Stimulated activated CD8-positive, alpha-beta memory T cell treated with anti-CD3 and anti-CD28 coated beads, Interleukin-7, amount 100 ng/mL, for 1 hour (primary cell): ENCODE measurements at places on chromosomes 4 and X.
A peak's percentile ranks its signal among the peaks of the same experiment; 100 is the strongest.

DNA sequence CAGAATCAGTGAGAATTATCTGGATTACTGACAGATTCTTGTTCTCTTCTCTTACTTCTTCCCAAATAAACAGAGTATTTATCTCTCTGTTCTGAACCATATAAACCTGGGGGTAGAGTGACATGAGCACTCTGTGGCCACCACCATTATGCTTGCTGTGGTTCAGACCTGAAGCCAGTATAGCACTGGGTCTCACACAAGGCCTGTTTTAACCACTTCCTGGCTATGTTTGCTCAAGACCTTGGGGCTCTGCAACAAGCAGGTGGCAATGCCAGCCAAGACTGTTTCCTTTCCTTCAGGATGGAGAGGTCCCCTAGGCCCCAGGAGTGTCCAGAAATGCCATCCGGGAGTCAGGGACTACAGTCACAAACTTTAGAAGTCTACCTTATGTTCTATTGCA is 21.7 kb upstream of the HEPH start:
- no peak for DNase-seq

GRCh38 chrX:71671043-71671780 is 3.9 kb downstream of the LOC101059915 start:
- DNase-seq: no peak

DNA sequence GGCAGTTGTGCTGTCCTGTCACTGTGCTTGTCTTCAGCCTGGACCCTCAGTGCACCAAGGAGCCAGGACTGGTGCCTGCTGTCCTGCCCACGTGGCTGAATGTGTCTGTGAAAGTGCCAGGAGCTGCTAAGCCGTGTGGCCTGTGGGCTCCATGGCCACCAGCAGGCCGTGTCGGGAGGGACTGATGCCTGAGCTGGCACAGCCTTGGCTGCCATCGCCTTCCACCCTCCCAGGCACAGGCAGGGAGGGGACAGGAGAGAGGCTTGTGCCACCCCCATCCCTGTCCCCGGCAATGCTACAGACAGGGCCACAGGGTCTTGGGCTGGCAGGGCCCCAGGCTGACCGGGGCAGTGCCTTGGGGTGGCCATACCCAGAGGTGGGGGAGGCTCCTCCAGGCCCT is 24.8 kb downstream of the DOK7 start:
- DNase-seq: no peak

GRCh38 chrX:79369871-79370270 is 2.7 kb upstream of the ITM2A start:
- no peak for DNase-seq

GRCh38 chr4:75639124-75639695 is 8.9 kb upstream of the CDKL2 start:
- DNase-seq: no peak

DNA sequence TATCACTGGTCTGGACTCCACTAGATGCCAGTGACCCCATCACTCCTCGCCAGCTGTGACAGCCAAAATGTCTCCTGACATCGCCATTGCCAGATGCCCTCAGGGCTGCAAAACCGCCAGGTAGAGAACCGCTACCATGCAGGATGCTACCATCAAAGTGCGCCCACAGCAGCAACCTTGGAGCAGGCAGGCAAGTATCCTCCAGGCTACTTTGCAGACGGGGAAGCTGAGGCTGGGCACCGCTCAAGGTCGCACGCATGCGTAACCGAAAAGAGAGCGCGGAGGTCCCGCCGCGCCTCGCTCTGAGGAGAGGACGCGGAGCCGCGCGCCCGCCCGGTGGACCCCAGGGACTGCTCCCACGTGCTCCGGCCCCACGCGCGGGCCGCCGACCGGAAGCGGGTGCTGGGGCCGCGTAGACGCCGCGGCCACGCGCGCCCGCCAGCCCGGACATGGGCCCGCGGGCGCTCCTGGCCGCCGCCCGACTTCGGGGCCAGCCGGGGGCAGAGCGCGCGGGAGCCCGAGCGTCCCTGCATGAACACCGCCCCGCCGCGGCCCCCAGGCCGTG is at the start of gene STS:
TSS of gene STS (plus strand) at position 300 of the 565 bp plus-strand sequence. CDS start 105,488 bp downstream, outside the sequence.
- DNase-seq: peak; percentile 3

GRCh38 chrX:118459494-118459893 is 36.1 kb upstream of the DOCK11 start:
- no peak for DNase-seq

DNA sequence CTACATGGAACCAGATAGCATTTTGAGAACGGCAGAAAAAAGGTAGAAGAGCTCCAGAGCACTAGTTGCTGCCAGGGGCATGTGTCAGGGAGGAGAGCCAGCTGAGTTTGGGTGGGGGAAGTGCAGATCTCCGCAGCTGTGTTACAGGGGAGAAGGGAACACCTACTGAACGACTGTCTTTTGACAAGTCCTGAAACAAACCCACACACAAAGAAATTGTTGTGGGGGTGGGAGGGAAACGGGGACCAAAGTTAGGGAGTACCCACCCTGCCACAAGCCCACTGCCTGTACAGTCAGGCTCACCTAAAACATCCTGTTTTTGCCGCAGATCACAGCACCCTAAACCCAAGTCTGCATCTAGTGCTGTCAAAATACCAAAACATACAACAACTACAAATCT is 55.5 kb downstream of the LEF1 start:
- DNase-seq: peak; percentile 19

GRCh38 chr4:176565049-176565448 is 227.7 kb downstream of the VEGFC start:
- no peak for DNase-seq

- no peak for DNase-seq
These were observed 7.6 kb upstream of the SRPK3 start for GRCh38 chrX:153773218-153773611.

DNA sequence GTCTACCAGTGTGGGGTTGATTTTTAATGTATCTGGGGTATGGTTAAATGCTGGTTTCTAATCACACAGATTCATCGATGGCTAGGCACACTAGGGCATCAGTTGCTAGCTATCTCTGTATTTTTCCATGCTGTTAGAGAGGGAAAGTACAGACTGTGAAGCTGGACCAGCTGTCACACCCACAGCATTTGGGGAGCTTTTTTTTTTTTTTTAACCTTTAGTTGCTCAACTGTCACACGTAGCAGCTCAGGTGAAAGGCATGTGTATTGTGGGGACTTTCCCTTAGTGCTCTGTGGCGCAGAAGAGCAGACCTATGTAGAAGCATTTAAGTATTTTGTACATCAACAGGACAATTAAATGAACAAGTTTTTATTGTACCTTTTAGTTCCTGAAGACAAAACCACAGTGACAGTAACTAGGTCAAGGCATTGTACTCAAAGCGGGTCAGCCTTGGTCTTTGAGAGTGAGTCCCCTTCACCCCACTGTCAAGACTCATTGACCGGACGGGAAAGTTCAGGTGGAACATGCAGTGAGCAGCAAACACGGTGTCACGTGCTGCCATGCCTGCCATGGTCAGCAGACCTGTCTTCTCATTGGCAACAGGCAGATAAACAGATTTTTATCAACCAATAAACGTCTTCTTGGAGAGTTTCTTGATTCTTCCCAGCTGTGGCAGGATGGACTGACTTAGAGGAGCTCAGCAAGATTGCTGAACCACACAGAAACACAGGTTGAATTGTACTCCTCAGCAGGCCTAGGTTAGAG is 65.3 kb downstream of the CASP3 start:
- no peak for DNase-seq

- no peak for DNase-seq
These were observed 288.1 kb downstream of the SH3BGRL start for GRCh38 chrX:81489987-81490386.

GRCh38 chr4:4592414-4592813 is 50.6 kb upstream of the STX18 start:
- DNase-seq: no peak

DNA sequence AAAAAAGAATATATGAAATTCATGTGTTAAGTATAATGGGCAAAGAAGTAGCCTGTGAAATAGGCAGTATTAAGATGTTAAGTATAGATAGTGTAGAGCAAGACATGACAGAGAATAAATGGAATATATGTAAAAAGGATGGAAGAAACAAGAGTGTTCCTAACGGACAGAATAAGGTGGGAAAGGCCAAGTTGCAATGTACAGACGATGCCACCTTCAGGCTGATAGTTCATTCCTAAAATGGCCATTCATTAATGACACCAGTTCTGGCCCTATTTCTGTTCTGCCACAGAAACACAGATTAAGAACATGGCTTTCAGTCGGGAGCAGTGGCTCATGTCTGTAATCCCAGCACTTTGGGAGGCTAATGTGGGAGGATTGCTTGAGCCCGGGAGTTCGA is 4.4 kb upstream of the FAM184B start:
- no peak for DNase-seq
